OCI-M1 (cell line): ENCODE measurements at places on chromosomes 6 and 20.

GRCh38 chr20:25486377-25486776 lies 78.9 kb downstream of the GINS1 start:
- DNase-seq: no peak

DNA sequence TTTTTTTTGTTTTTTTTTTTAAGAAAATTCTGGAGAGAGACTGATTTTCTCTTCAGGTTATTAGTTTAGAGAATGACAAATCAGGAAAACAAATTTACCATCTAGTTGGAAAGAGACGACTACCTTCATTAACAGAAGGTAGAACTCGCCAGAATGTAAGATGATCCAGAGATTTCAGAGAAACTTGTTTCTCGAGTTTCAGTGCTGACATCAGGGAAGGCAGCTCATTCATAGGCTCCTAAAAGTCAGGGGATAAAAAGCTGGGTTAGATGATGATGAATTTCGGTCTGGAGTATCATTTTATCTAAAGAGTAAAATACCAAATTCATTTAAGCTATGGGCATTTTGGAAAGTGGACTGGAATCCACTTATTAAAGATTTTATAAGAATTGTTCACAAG lies 27.9 kb downstream of the ZNF334 start:
- DNase-seq: no peak

- no peak for DNase-seq
These were observed 494.6 kb upstream of the ID4 start for GRCh38 chr6:19342616-19343015.

DNA sequence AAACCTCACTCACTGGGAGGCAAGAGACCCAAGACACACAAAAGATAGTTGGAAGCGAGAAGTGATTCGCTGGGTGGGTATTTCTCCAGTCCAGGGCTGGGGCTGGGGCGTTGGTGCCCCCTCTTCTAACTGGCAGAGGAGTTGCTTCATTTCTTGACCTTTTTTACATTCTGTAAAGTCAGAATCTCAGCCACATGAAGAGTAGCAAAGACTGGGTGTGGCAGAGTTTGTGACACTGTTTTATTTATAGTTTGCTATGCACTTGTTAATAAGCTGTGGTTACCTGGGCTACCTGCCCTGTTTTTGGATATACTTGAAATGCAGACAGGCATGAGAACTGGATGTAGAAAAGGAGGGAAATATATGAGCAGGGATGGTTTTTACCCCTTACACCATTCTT lies 42.3 kb downstream of the IL20RA start:
- DNase-seq: no peak

DNA sequence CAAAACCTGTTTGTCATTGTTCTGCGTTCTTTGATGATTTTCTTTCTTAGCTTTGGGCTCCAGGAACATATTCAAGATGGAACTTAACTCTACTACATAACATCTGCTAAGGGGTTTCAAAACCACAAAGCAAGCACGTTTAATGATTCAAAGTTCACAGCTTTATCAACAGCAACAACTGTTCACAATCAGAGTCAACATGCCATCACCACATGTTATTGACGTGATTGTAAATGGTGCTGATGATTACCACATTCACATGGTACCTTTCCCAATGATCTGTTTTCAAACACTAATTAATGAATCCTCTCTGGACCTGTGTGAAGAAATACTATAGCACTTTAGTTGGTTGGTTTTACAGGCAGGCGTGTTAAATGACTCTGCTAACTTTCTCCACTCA lies 180.6 kb upstream of the CEP162 start:
- DNase-seq: no peak

- DNase-seq: no peak
These were observed 113.8 kb downstream of the MTFR2 start for GRCh38 chr6:136136274-136136673.

GRCh38 chr6:25583099-25583498 lies 68.9 kb upstream of the SCGN start:
- DNase-seq: peak; percentile 64

DNA sequence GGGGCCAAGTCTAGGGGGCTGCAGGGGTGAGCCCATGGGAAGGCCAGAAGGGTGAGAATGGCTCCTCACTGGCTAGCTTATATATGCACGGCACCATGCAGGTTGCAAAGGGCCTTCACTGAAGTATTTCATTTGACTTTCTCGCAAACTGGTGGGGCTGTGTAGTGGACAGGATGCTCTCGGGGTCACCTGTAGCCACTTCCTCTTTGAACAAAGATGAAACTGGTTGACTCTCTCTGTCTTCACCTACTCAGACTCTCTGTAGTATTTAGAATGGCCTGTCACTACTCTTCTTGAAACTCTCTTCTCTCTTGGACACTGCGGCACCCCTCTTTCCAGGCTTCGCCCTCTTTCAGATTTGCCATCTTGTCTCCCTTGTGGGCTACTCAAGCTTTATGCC lies 560.5 kb downstream of the PKHD1 start:
- no peak for DNase-seq

- no peak for DNase-seq
These were observed 125.0 kb downstream of the FYN start for GRCh38 chr6:111748231-111748647.

GRCh38 chr20:36214684-36215256 lies 21.5 kb upstream of the AAR2 start:
- peak; percentile 38 for DNase-seq

DNA sequence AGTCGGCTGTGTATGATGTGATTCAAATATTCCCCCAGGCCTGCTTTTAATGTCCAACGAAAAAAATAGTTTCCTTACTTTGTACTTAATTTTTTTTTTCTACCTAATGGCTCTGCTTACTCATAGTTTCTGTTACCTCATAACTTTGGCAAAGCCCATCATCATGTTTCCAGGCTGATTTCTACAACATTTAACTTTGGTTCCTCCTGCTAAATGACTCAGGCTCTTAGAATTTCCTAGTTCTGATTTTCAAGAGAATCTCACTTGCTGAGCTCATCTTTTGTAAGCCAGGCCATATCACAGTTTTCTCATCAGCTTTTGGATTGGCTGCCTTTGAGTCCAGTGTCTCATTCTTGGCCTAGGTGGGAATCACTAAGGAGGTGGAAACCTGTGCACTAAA lies 323.1 kb downstream of the HDGFL1 start:
- peak; percentile 55 for DNase-seq

GRCh38 chr6:65149841-65150240 lies 557.2 kb downstream of the EYS start:
- DNase-seq: no peak

GRCh38 chr6:136963259-136963658 lies 41.2 kb downstream of the SLC35D3 start:
- DNase-seq: no peak

DNA sequence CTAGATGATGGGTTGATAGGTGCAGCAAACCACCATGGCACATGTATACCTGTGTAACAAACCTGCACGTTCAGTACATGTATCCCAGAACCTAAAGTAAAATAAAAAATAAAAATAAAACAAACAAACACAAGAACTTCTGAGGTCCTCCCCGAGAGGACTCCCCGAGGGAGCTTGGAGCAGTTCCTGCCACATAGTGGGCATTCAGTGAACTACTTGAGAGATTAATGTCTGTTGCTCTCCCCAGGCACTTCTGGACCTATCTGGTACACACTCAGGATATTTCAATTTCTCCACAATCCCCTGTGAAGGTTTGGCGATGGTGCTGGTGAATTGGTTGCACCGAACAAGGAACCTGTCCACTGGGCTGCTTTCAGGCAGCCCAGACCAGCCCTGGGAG lies 311.2 kb downstream of the ESR1 start:
- DNase-seq: no peak
